ENCODE measurements at places on chromosomes 11 and 22. TPM values are rescaled to one million over a fixed set of nuclear protein-coding genes. Genes with fewer than 3 reads are reported as not detected.

Gene FAM168A
- total RNA-seq = 5.3 TPM

Gene KRTAP5-9
- not detected for total RNA-seq

Gene MUC6
- total RNA-seq = not detected

Gene HEPN1
- total RNA-seq = not detected

Gene DDX25
- total RNA-seq = under 0.01 TPM
